ENCODE measurements at places on chromosomes 11 and 22. TPM values are rescaled to one million over a fixed set of nuclear protein-coding genes. Genes with fewer than 3 reads are reported as not detected.
A peak's percentile ranks its signal among the peaks of the same experiment; 100 is the strongest.

The SLC29A2 gene
- 4.8 TPM for total RNA-seq

The WNT11 gene
- not detected for total RNA-seq

The OR5P2 gene
- total RNA-seq: not detected

The RAB36 gene
- 2.6 TPM for total RNA-seq

The IGLL5 gene
- total RNA-seq: not detected

The CRYBA4 gene
- total RNA-seq: not detected

The TIMM8B gene
- total RNA-seq: 77.0 TPM

The SEC14L6 gene
- 0.15 TPM for total RNA-seq

The OR51B2 gene
- total RNA-seq: not detected

The OR52I1 gene
- total RNA-seq: not detected

- H3K4me3 ChIP-seq: no peak overlapping the region
- H3K36me3 ChIP-seq: no peaks in the 10 kb centered on the region
- DNase-seq: no peak
Observed at GRCh38 chr11:72740060-72740424, 12.2 kb downstream of the ARAP1 start.

GRCh38 chr11:130715877-130716220 lies 200.4 kb downstream of the SNX19 start:
- no peak for DNase-seq
- no peak overlapping the region for H3K4me3 ChIP-seq
- no peaks in the 10 kb centered on the region for H3K4me1 ChIP-seq
- H3K27me3 ChIP-seq: peaks cover 7% of the 10 kb centered on the region
- no peaks in the 10 kb centered on the region for H3K36me3 ChIP-seq

DNA sequence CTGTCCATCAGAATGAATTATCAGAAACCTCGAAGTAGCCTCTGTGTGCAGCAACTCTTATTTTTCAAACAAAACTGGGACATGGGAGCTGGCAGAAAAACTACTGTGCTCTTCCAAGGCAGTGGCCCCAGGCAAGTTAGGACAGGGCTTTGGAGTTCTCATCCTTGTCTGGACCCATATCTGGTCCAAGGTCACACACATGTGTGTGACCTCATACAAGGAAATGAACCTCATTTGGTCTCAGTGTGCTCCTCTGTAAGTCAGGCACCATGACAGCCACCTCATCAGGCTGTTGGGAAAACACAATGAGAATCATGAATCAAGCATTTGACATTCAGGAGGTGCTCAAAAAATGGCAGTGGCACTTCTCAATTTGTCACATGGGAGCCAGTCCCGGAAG lies 25.8 kb downstream of the LARGE1 start:
- no peak for DNase-seq
- no peaks in the 10 kb centered on the region for H3K36me3 ChIP-seq
- H3K27ac ChIP-seq: no peak overlapping the region
- no peaks in the 10 kb centered on the region for H3K4me1 ChIP-seq

DNA sequence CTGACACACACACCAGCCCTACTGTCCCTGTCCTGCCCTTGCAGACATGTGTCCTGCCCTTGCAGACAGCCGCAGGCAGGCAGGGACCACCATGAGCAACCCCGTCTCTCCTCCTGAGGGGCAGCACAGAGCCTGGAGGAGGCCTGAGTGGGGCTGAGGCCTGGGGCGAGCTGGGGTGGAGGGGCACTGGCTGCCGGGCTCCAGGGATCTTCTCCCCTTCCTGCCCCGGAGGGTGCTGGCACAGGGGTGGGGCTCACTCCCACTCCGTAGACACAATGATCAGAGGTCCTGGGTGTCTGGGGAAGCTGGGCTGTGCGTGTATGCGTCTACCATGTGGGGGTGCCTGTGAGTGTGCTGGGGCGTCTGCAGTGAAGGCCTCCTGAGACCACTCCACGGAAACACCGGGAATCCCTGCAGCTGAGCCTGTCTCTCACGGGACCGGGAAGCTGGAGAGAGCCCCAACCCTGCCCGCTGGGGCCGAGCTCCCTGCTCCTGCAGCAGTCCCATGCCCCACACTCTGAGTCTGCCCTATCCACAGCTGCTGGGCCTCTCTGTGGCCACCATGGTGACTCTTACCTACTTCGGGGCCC lies 588 bp downstream of the TSPAN32 start:
- no peaks in the 10 kb centered on the region for H3K27me3 ChIP-seq
- H3K36me3 ChIP-seq: no peaks in the 10 kb centered on the region
- DNase-seq: no peak
- H3K4me3 ChIP-seq: no peak overlapping the region
- no peak overlapping the region for H3K27ac ChIP-seq
- H3K4me1 ChIP-seq: peaks cover 7% of the 10 kb centered on the region

DNA sequence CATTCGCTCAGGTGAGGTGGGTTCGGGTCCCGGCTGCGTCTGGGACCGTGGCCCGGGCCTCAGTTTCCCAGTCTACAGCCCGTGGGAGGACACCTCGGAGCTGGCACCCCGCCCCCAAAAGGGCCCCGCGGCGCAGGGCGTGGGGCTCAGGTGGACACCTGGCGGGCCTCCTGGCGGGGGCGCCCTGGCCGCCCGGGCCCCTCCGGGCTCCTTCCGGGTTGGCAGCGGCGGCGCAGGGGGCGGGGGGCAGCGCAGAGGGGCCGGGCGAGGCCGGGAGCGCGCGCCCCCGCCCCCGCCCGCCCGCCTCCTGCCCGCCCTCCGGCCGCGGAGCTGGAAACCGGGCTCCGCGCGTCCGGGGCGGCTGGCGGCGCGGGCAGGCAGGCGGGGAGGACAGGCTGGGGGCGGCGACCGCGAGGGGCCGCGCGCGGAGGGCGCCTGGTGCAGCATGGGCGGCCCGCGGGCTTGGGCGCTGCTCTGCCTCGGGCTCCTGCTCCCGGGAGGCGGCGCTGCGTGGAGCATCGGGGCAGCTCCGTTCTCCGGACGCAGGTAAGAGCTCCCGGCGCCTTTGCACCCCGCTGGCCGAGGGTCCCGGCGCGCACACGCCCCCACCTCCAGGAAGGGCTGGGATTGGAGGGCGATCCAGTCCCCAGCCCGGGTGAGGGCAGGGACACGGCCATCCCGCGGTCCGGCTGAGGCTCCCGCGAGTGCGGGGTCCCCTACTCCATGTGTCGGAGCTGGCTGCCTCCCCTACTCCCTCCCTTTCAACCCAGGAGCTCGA lies at the start of gene EMID1:
Gene EMID1 (plus strand): TSS at position 303 of the 778 bp plus-strand sequence. CDS start 143 bp downstream, at position 446.
- H3K4me1 ChIP-seq: peaks cover 9% of the 10 kb centered on the region
- peak within 1 kb of the TSS; percentile 40 for H3K4me3 ChIP-seq
- H3K27me3 ChIP-seq: no peaks in the 10 kb centered on the region
- H3K36me3 ChIP-seq: no peaks in the 10 kb centered on the region

- no peaks in the 10 kb centered on the region for H3K27me3 ChIP-seq
- no peaks in the 10 kb centered on the region for H3K36me3 ChIP-seq
- peaks cover 11% of the 10 kb centered on the region for H3K4me1 ChIP-seq
- H3K4me3 ChIP-seq: no peak overlapping the region
- no peak overlapping the region for H3K27ac ChIP-seq
Observed at GRCh38 chr11:12536566-12536965, 137.7 kb upstream of the TEAD1 start.

GRCh38 chr22:27972732-27973698 lies 54.0 kb upstream of the PITPNB start:
- H3K4me1 ChIP-seq: peaks cover 12% of the 10 kb centered on the region
- H3K36me3 ChIP-seq: no peaks in the 10 kb centered on the region

DNA sequence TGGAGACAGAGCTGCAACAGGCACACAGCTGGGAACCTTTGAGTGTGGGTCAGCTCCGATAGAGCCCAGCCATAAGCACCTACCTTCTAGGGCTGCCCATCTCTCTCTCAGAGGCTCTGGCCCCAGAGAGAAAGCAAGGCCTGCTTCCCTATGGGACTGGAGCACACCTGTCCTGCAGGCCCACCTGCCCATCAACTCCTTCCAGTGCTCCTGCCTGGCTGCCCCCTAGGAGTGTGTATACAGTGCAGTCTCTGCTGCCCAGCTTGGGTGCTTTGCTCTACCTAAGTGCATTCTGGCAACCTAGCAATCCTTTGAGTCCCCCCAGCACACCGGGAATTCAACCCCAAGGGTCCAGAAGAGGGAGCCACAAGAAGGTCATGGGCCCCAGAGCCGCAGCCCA lies 21.0 kb downstream of the OR8G5 start:
- H3K4me3 ChIP-seq: no peak overlapping the region
- no peaks in the 10 kb centered on the region for H3K36me3 ChIP-seq
- H3K27me3 ChIP-seq: no peaks in the 10 kb centered on the region
- DNase-seq: no peak
- H3K4me1 ChIP-seq: peaks cover 15% of the 10 kb centered on the region
- H3K27ac ChIP-seq: peak overlapping the region; percentile 26

- no peak for DNase-seq
- no peak overlapping the region for H3K27ac ChIP-seq
- no peaks in the 10 kb centered on the region for H3K27me3 ChIP-seq
- H3K36me3 ChIP-seq: no peaks in the 10 kb centered on the region
- H3K4me3 ChIP-seq: no peak overlapping the region
Observed at GRCh38 chr22:46620588-46621242, 529 bp downstream of the GRAMD4 start.

DNA sequence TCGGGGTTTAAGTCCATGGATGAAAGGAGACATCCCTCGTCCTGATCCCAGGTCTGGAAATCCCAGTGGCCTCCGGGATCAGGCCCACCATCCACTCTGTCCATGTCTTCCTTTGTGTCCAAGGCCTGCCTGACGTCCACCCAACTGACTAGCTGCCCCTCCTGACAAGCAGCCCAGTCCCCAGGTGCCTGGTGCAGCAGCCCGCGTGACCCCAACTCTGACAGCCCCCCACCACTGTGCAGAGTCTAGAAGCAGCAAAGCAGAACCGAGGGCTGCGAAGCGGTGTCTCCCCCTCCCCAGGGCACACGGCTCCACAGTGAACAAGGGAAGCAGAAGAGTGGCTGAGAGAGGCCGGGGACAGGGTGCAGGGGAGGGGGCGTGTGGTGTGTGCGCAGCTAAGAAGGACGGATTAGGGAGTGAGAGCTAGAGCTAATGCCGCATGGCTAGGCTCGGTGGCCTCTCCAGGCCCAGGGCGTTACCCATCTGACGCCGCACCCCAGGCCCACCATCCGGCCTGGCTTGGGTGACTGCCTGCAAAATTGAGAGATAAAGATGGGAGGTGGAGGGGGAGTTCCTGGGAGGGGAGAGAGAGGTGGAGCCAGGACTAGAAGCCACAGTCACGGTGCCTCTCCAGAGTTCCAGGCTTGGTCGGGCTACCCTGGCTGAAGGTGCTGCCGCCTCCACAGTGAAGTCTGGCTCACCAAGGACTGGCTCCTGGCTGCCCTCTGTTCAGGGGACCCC lies 16.6 kb upstream of the BAIAP2L2 start:
- H3K4me3 ChIP-seq: no peak overlapping the region
- no peak overlapping the region for H3K27ac ChIP-seq
- H3K27me3 ChIP-seq: no peaks in the 10 kb centered on the region
- no peaks in the 10 kb centered on the region for H3K4me1 ChIP-seq
- no peak for DNase-seq

DNA sequence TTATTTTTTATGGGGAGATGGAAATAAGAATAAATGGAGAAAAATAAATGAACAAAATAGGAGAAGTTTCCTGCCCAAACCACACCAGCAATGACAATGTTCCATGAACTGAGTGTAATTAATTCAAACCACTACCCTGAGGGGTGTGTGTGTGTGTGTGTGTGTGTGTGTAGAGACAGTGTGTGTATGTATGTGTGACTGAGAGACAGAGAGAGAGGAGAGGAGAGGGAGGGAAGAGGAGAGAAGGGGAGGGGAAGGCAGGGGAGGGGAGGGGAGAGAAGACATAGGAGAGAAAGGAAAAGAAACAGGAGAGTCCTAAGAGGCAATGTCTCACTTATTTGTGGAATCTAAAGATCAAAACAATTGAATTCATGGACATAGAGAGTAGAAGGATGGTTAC lies 65.0 kb upstream of the POU2AF1 start:
- no peaks in the 10 kb centered on the region for H3K36me3 ChIP-seq
- H3K27ac ChIP-seq: no peak overlapping the region
- DNase-seq: no peak
- peaks cover 3% of the 10 kb centered on the region for H3K4me1 ChIP-seq

DNA sequence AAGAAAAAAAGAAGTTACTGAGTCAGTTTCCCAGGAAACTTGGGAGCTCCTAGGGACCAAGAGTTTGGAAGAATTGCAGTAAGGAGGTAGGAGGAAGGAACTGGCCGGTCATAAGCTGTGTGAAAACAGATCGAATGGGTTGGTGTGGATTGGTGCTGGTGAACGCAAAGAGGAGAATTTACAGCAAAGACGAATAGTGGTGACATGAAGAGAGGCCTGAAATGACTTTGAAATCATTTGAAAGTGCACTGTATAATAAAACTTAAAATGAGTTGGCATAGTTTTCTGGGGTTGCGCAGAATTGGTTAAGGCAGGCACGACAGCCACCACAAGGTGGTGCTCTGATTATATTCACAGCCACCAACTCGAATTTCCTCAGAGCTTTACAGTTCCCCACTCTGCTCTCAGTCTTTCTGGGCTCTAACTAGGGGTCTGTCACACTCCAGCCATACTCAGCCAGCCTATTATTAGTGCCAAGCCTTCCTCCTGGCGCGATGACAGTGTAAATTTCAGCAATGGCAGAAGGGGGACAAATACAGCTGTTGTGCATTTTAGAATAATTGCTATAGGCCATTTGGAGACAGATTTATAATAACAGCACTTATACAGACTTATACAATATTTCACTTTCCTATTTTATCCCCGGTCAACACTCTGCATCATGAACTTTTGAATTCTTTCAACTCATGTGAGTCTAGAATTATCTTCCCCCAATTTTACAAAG lies 8.3 kb upstream of the HTR3B start:
- no peak overlapping the region for H3K27ac ChIP-seq
- no peaks in the 10 kb centered on the region for H3K4me1 ChIP-seq
- peak; percentile 34 for DNase-seq
- no peaks in the 10 kb centered on the region for H3K36me3 ChIP-seq
- no peak overlapping the region for H3K4me3 ChIP-seq

Data from endothelial cell of umbilical vein (primary cell).